ENCODE measurements at places on chromosomes 6 and 20.
A peak's percentile ranks its signal among the peaks of the same experiment; 100 is the strongest.

DNA sequence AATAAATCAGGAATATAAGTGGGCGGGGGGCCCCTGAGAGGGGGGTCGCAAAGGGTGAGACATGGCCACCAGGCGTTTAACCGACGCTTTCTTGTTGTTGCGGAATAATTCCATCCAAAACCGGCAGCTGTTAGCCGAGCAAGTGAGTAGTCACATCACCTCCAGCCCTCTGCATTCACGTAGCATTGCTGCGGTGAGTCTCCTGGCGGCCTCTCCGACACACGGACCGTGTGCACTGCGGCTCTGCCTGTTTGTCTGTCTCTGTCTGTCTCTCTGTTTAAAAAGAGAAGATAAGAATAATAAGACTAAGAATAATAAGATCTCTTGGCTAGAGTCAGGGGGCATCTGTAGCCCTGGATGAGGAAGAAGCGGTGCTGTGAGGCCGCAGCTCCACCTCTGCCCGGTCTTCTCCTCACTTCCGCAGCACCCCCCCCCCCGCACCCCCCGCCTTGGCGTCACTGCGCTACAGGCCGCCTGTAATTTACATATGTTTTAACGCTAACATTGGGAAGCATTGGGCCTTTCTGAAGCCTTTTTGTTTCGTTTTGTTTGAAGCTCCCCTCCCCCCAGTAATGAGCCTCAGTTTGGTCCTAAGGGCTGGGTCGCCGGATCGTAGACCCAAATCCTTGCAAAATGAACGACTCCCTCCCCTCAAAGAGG, 993 bp downstream of the STX16 start:
- peak; percentile 33 for DNase-seq

DNA sequence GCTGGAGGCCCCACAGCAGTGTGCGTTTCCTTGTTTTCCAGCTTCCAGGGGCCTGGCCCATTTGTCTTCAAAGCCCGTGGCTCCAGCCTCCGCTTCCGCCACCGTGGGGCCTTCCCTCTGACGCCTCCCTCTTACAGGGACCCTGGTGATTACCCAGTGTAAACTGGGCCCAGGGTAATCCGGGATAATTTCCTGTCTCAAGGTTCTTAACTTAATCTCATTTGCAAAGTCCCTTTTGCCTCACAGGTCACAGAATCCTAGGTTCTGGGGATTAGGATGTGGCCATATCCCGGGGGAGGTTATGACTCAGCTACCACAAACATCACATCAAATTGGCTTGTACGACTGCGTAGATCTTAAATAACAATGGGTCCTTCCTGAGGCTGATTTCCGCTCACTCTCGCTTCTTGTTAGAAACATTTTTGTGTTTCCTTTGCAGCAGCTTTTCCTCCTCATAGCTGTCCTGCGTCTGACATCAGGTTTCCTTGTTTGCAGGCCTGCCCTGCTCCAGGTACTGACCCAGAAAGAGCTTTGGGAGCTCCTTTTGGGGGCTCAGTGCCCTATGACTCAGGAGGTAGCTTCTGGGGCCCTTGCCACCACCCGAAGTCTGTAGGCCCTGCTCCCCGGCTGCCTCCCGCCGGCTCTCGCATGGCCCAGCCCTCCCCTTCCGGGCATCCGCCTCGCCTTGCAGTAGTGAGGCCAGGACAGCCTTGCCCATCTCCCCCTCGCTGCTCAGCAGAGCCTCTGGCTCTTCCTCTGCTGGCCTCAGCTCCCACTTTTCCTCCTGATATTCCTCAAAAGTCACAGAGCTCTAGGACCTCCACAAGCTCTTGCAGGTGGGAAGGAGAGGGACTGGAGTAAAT, 100.5 kb downstream of the ERMARD start:
- DNase-seq, result no peak

DNA sequence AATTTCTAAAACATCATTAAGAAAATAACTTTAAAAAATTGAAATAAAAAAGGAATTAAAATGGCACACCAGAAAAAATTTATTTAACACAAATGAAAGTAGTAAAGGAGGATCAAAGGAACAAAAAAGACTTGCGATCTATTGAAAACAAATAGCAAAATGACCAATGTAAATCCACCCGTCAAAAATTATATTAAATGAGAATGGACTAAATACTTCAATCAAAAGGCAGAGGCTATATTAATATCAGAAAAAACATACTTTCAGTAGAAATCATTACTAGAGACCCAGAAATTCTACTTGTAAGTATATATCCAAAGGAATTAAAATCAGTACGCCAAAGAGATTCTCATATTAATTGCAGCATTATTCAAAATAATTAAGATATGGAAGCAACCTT, 293.1 kb upstream of the SOX4 start:
- no peak for DNase-seq

GRCh38 chr6:133752129-133752528, 136.8 kb upstream of the TCF21 start:
- DNase-seq, result no peak

GRCh38 chr6:305371-306206, 13.3 kb downstream of the DUSP22 start:
- DNase-seq, result no peak

GRCh38 chr20:38337561-38338140, 8.6 kb upstream of the LBP start:
- DNase-seq, result peak; percentile 11

DNA sequence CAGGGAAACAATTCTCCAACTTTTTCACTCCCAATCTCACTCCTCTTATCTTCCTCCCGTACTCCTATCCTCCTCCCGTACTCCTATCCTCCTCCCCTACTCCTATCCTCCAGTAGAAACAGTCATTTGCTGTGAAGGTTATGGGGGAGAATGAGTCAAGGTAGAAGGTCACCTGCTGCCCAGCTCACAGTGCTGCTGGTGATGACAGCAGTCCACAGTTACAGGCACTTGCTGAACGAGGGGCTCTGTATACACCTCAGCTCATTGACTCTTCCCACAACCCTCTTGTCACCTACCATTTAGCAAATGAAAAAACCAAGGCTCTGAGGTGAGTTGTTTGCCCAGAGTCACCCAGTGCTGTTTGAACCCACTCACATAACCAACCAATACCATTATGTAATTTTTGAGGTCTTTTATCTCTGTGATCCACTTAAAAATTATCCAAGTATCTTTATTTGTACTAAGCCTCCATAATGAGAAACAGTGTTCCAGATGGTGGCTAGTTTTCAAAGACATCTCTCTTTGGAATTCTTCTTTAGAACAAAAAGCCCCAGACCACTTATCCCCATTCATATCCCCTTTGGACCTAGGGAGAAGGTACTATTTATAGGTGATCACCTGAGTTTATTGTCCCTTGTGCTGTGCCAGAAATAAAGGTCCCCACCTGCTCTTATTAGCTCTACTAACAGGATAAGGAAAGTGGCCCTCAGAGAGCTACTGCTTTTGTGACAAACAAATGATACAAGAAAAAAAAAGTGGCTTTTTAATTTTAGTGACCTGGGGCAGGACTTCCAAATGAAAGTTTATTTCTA, 53.2 kb downstream of the PTPN1 start:
- DNase-seq, result no peak

DNA sequence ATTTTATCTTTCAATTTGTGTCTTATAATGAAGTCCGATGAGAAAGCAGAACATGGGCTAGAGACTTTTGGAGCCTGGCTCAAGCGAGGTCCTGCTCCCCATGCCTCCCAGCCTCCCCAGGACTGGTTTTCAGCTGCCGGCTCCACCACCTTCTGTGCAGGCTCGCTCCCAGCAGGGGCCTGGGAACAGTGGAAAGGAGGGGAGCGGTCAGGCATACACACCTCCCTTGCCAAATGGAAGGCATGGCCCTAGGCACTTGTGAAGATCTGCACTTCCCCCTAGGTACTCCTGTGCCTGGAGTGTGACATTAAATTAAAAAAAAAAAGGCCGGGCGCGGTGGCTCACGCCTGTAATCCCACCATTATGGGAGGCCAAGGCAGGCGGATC, 4.7 kb upstream of the MOG start:
- DNase-seq, result no peak

DNA sequence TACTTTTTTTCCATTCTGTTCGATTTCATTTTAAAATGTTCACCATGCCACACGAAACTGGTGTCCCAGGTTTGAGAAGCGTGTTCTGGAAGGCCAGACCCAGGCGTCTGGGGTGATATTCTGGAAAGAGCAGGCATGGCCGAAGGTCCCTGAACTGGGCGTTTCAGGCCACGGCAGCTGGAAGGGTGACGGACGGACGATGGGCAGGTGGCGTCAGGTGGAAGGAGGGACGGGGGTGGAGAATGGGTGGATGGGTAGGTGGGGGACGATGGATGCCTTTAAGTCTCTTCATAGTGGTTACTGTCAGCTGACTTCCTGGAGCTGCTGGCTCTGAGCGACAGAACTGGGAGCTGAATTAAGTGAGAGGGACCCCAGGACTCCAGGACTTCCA, 44.6 kb downstream of the CDH4 start:
- DNase-seq, result no peak

- DNase-seq, result no peak
Observed at GRCh38 chr6:72784071-72784470, 162.2 kb downstream of the KCNQ5 start.

DNA sequence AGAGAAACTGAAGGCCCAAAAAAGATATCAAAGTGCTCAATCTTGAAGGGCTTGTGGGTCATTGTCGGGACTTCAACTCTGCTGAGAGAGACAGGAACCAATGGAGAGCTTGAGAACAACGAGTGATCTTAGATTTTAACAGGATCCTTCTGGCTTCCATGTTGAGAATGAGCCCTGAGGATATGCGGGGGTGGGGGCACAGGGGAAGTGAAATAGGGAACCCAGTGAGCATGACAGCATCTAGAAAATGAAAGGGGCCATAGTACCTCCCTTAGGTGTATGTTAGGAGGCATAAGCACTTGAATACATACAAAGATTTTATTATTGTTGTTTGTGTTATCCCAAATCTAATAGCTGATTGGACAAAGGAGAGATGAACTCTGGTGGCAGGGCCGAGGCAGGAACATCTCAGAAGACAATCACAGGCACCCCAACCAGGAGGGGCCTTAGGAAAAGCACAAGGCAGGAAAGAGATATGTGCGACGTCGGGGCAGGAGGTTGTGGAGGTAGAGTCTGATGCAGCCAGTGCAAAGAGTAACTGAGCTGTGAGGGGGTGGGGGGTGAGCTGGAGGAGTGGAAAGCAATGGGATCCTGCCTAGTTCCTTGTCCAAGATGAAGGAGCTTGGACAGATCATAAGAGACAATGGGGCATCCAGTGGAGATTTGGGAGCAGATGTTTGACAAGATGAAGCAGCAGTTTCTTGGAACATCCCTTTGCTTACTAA, 10.4 kb downstream of the TGM6 start:
- no peak for DNase-seq

DNA sequence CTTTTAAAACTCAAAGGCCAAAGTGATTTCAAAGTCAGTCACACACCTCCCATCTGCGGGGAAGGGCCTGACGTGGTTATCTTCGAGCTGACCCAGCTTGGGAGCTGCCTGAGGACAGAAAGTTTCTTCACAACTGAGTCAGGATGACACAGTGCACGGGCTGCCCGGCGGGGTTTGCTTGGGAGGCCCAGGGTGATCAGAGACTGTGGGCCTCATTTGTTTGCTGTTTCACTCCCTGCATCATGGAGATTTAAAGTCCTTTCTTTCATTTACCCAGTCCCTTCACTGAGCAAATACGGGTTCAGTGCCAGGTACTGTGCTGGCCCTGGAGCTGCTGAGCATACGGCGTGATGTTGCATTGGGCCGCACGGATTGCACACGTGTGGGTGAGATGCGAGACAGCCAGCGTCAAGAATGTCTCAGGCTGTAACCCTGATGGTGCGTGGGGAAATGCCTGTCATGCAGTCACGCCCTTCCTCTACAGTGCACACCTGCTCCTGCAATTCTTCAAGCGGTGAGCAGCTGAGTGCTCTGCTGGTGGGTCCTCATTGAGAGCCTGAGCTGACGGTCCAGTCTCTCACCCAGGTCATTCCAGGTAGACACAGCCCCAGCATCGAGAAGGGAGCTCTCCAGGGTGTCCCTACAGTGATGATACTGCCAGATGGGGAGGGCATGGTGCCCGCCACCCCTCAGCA, 82.7 kb upstream of the PMEPA1 start:
- no peak for DNase-seq

- DNase-seq, result no peak
Observed at GRCh38 chr6:52595796-52596130, 18.9 kb upstream of the TRAM2 start.

DNA sequence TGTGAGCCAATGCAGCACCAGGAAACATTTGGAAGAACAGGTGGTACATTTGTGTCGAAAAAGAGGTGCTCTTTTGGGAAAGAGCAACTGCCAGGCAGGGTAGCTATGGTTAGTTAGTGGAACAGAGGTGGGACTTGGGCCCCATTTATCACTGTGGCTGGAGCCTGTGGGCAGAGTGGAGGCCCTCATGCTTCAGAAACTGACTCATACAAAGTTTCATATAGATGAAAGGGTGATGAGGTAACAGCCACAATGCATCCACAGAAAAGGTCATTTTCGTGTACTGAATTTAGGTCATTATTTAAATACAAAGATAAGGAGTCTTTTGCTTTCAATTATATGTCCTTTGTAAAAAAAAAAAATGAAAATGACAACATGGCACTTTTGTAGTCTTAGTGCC, 76.4 kb upstream of the HS3ST5 start:
- DNase-seq, result no peak

- no peak for DNase-seq
Observed at GRCh38 chr20:47011984-47012383, 117.3 kb downstream of the EYA2 start.

- DNase-seq, result no peak
Observed at GRCh38 chr6:117169781-117170281, 95.5 kb upstream of the VGLL2 start.

DNA sequence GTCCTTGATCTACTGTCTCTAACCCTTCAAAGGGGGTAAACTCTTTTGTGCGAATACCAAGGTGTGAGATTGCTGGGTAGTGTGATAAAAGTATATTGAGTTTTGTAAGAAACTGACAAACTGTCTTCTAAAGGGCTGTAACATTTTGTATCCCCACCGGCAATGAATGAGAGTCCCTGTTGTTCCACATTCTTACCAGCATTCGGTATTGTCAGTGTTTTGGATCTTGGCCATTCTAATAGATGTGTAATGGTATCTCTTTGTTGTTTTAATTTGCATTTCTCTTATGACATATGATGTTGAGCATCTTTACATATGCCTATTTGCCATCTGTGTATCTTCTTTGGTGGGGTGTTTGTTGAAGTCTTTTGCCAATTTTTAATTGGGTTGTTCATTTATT, 1090.7 kb downstream of the KIF16B start:
- DNase-seq, result no peak

- DNase-seq, result no peak
Observed at GRCh38 chr6:106250953-106251352, 74.6 kb downstream of the ATG5 start.

- DNase-seq, result no peak
Observed at GRCh38 chr6:129890701-129891100, 29.6 kb upstream of the TMEM244 start.
